ENCODE measurements at places on chromosomes 3 and 15.

DNA sequence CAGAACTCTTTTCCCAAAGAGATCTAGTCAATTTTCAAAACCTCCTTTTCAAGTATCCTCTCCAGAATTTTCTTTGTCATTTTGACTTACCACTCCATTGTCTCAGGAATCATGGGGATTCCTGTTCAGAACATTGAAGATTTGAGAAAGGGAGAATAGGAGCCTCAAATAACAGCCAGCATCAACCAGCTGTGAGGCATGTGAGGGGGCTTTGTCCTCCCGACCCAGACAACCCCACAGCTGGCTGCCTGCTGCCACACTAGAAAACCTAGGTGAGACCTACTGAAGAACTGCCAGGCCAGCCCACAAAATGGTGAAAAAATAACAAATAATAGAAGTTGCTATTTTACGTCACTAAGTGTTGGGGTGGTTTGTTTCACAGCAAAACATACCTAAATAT lies 5.9 kb upstream of the ARHGEF26 start:
- DNase-seq = no peak

DNA sequence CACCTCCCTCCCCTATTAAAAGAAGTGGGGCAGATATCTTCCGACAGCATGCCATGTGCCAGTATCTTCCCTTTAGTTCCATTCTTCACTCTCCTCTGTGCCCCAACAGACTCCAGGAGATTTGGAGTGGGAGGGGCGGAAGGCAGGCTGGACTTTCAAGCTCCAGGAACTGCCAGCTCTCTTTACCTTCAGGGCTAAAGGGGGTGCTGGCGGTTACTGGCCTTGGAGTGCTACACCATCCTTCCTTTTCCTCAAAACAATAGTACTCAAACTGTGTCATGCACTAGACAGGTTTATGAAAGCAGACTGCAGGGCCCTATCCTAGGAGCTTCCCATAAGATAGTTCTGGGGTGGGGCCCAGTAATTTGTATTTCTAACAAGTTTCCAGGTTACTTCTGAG lies 6.0 kb downstream of the LINS1 start:
- DNase-seq = no peak

- DNase-seq = no peak
Observed at GRCh38 chr3:100210772-100211135, 50.0 kb upstream of the TBC1D23 start.

- no peak for DNase-seq
Observed at GRCh38 chr15:43134157-43134635, 810 bp downstream of the TMEM62 start.

DNA sequence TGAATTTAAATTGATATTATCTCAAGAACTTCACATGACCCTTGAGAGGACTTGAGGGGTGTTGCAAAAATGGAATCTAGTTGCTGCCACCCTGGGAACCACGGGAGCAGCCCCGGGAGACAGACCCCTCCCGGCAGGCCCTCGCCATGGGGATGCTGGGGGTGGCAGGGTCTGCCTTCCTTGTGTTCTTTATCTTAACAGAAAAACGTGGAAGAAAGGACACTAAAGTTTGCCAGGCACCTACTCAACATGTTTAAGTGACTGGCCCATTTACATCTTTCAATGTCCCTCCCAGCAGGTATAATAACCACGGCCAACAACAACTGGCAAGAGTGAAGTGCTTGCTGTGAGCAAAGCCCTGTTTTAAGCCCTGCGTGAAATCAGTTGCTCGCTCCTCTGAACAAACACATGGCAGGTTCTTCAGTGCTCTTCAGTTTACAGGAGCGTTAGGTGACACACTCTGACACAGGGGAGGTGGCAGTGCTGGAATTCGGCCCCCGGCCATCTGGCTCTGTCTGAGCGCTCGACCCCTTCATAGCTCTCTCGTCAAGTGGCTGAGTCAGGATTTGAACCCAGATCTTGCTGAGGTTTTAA lies 112.5 kb downstream of the ASB7 start:
- DNase-seq = peak; percentile 43

Measured in mesenteric fat pad (tissue), 1 donor.